NCI-H2107 (cell line): ENCODE measurements at places on chromosomes 12 and 14.

GRCh38 chr14:50864237-50864636 is 7.6 kb upstream of the ABHD12B start:
- no peak for DNase-seq

- DNase-seq: no peak
Measured at GRCh38 chr14:84963518-84963917, 566.4 kb upstream of the FLRT2 start.

- no peak for DNase-seq
Measured at GRCh38 chr12:61956545-61956944, 303.7 kb upstream of the USP15 start.

GRCh38 chr12:67645601-67646000 is 2.9 kb upstream of the DYRK2 start:
- DNase-seq: no peak

DNA sequence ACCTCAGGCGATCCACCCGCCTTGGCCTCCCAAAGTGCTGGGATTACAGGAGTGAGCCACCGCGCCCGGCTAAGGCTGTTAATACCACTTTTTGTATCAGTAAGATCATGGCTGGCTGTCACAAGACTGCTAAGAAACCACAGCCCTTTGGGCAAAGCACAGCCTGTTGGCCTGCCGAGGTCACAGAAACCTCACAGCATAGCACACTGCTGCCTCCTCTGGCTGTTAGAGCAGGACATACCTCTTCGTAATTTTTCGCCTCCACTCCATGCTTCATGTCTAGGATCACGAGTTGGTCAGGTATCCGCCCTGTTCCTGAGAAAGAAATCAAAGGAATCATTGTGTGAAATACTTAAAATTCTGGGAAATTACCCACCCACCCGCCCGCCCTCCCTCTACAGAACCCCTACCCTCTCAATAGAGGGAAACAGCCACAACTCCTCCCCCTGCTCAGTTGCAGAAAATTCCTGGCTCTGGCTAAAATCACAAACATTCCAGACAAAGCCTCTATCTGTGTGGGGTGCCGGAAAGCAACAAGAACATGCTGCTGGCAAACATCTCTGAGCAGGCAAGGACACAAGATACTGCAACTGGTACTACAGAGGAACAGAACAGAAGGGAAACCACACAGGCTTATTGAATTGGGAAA is 20.7 kb upstream of the NEK9 start:
- DNase-seq: no peak

- DNase-seq: no peak
Measured at GRCh38 chr12:83476695-83477690, 790.3 kb downstream of the TMTC2 start.

DNA sequence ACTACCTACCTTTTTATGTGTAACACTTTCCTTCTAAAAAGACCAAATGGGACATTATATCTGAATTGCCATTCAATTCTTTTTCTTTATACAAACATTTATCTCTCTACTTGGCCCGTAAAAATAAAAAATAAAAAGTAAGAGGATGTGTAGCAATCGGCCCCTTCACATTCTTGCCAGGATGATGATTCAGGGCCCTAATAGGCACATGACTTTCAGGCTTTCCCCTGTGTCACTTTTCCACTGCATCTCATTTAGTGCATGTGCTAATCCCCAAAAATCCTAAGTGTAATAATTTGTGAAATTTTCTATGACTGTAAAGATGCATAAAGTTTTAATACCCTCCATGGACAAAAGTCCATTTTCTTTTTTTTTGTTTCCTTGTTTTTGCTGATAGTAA is 23.0 kb upstream of the ATP2B1 start:
- DNase-seq: no peak

DNA sequence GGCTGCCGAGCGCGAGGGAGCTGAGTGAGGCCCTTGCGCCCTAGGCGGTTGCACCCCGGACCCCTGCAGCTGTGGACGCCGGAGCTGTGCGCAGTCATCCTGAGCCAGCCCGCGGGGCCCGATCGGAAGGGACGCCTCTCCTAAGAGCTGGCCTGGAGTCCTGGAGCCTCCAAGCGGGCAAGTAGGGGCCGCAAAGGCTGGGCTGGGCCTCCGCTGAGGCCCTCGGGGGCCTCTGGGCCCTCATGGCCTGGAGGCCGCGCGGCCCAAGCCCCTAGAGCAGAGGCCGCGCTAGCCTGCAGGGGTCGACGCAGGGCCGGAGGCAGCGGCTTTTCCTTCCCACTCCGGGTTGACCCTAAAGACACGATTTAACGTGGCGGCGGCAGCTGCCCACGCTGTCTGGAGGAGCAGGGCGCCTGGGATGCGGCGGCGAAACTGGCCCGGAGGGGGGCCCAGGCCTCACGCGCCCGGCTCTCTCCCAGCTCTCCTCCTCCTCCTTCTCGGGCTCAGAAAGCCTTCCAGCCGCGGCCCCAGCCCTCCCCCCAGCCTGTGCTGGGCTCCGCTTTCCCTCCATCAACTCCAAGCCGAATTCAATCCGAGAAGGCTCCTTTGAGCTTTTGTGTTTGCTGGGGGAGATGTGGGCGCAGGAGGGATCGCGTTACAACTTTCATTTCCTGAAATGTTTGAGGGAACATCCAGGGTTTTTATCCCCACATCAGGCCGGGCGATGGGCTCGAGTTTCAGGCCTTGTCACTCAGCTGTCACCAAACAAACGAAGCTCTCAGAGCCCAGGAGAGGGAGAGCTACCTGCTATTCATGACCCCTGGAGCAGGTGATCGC is 11.6 kb downstream of the SIX1 start:
- peak; percentile 99 for DNase-seq

DNA sequence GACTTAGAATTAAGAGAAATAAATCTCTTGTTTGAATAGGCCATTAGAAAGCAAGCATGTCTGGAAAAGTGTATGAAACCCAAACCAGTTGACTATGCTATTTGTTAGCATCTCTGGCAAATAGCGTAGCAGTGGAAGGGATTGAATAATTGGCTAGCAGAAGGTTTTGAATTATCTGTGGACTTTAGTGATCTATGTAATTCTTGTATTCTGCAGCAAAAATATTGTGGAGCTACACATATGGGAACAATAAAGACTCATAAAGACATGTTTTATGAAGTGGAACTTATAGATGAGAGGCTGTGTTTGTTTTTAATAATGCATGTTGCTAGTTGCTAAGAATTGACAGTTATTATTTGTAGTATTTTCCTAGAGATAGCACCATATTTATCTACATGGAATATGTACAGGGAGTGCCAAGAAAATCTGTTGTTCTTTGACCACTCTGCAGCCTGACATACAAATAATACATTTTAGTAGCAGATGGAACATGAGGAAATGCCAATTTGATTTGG is 4.7 kb downstream of the SRGAP1 start:
- no peak for DNase-seq
